ENCODE measurements at places on chromosomes 6 and 20.

- DNase-seq: no peak
These were observed 497.1 kb upstream of the ARID1B start for GRCh38 chr6:156280065-156280464.

DNA sequence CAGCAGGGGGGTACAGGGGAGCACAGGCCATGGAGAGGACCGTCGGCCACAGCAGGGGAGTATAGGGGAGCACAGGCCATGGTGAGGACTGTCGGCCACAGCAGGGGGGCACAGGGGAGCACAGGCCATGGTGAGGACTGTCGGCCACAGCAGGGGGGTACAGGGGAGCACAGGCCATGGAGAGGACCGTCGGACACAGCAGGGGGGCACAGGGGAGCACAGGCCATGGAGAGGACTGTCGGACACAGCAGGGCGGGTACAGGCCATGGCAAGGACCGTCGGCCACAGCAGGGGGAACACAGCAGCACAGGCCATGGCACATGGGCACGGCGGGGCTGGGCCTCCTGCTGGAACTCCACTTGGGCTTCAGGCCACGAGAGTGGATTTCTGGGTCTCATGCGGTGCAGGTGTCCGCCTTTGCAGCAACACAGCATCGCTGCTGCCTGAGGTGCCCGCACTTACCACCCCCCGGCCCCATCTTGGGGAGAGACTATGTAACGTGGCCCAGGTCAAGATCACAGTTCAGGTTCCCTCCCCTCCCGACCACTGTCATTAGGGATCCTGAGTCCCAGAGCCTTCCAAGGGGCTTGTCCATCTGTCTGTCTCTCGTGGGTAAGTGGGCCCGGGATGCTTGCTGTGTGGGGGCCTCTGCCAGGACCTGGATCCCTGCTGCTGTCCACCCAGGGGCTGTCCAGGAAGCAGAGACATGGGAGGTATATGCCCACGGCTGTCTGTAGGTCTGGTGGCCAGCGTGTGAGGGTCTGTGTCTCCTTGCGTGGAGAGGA is 2.5 kb downstream of the NPBWR2 start:
- DNase-seq: no peak

DNA sequence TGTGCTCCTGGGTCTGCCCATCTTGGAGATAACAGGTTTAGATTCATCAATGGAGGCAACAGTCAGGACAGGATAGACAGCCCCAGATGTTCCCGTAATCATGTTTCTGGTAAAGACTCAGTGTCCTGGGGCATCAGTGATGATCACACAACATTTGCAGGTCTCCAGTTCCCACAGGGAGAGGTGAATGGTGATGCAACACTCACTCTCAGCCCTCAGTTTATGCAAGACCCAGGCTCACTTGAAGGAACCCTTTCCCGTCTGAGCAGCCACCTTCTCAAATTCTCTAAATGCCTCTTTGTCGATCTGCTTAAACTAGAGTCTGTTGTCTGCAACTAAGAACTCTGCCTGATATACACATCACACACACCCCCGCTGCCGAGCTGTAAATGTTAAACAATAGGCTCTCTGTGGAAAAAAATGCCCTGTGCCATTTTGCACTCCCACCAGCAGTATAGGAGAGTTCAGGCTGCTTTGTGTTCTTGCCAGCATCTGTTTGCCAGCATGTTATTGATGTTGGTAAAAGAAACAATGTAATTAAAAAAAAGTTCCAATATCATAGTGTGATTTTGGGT is 30.1 kb upstream of the SCP2D1 start:
- DNase-seq: no peak

- no peak for DNase-seq
These were observed 518.1 kb downstream of the TFAP2A start for GRCh38 chr6:9896806-9897205.

DNA sequence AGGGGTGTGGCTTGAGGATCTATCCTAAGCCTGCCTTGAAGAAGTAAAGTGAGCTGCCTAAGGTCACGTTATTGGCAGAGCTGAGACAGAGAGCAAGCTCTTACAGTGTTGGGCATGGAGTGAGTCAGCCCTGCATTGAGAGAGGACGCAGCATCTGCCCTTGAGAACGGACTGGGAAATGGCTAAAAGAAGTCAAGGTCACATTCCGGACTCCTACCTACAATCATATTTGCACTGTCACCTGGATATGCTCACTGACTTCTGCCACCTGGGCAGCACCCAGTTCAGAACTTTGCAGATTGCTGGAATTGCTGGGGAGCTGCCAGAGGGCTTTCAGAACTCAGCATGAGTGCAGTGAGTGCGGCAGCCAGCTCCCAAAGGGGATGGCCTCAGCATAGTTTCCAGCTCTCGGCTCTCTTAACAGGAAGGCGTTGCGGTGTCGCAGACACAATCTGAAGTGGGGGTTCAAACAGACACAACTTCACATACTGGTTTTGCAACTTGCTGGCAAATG is 199.3 kb upstream of the SGK1 start:
- no peak for DNase-seq

GRCh38 chr20:50277460-50278376 is 87.1 kb downstream of the CEBPB start:
- no peak for DNase-seq

DNA sequence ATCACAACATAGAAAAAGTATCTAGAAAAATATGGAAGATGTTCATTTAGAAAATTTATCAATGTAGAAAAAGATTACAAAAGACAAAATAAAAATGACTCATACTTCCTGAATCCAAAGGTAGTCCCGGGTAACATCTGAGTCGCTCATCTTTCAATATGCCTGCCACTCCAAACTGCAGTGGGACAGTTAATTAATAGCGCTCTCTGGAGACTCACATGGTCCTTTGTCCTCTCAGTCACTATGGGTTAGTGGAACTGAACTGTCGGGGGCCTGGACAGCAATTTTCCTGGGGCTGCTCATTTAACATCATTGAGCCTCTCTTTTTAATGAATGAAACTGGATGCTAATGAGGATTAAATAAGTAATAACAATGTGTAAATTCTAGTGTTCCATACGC is 103.4 kb downstream of the MAP3K4 start:
- no peak for DNase-seq

DNA sequence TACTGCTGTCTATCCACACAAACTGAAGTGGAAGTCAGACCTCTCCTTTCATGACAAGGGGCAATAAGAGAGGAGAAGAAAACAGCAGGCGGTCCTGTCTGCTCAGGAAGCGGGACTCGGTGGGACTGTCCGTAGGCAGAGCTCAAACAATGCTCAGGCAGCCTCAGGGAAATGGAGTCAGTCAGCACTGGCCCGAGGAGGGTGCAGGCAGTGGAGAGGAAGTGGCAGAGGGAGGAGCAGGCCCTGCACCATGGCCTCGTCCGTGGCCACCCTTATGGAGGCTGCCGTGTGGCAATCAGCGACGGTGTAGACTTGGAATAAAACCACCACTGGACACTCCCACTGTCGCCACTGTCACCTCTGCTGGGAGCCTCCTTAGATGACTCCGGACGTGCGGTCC is 19.6 kb downstream of the FOXC1 start:
- no peak for DNase-seq
